ENCODE measurements at places on chromosomes 4 and X. TPM values are rescaled to one million over a fixed set of nuclear protein-coding genes. Genes with fewer than 3 reads are reported as not detected.
A peak's percentile ranks its signal among the peaks of the same experiment; 100 is the strongest.

- DNase-seq, result no peak
Observed at GRCh38 chr4:10173037-10173753, 56.6 kb upstream of the WDR1 start.

- no peak for DNase-seq
Observed at GRCh38 chrX:18792828-18793227, 85.4 kb downstream of the PPEF1 start.

DNA sequence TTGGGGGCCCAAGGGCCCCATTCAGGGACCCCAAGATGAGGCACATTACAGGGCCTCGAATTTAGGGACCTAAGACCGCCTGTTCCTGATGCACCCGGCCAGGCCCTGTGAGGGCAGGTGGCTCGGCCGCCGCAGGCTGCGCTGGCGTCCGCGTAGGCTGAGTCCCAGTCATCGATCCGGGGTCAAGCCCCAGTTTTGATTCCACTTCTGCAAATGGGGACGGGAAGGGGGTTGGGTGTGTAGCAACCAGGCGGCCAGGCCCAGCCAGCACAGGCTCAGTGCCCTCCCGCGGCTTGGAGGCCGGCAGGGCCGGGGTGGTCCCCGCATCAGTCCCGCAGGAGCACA lies 327 bp downstream of the PNPLA4 start:
- no peak for DNase-seq

Gene POU4F2
- not detected for total RNA-seq

- DNase-seq, result no peak
Observed at GRCh38 chr4:183409483-183409882, 35.0 kb upstream of the CDKN2AIP start.

DNA sequence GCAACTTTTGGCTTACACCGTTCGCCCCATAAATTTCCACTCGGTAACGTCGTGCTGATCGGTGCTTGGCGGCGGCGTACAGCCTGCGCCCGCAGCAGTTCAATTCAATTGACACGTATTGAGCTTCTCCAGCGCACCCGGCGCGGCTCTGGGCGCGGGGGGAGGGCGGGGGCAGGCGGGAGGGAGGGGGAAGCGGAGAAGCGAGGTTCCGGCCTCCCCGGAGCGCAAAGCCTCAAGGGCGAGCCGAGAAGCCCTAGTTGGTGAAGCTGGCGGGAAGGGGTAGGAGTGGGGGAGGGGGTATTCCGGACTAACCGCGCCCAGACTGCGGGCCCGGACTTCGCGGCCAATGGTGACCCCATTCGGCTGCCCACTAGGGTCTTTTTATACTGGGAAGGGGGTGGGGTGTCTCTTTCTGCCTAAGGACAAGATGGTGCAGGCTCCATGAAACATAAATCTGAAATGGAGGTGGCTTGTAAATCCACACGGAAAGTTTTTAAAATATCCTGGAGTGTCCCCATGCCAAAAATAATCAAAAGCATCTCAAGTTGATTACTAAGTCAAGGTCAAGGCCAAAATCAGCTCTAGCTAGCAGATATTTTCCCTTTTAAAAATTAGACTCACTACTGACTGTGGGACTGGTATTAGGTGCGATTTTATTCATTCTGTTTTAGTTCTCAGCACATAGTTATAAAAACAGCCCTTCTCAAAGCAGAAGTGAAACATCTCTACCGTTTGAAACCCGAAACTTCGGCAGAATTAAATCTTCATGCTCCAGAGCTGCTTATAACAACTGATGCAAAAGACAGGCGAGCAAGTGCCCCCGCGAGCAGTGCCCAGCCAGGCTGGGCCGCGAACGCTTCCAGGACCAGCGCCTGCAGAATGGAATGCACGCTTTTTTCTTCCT lies 1.5 kb upstream of the BCOR start:
- no peak for DNase-seq

DNA sequence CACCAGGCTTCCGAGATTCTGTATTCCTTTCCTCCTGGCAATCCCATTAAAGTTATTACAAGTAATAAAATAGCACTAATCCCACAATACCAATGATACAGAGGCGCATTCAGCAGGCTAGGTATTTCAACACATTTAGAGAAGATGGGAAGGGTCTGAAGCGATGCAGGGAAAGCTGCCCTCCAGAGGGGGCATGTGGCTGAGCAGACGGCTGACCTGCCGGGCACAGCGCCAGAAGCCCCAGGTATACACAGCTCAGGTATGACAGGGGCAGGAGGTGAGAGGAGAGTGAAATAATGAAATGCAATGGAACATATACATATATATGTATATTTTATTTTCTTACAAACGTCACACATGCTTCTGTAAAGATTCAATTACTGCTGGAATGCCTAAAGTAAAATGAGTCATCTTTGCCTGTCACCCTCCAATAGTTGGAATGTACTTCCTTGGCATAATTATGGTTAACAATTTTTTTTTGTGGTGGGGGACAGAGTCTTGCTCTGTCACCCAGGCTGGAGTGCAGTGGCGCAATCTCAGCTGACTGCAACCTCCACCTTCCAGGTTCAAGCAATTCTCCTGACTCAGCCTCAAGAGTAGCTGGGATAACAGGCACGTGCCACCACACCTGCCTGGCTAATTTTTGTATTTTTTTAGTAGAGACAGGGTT lies 21.3 kb upstream of the CDKN2AIP start:
- peak; percentile 33 for DNase-seq

- no peak for DNase-seq
Observed at GRCh38 chr4:105550641-105551040, 1.8 kb upstream of the ARHGEF38 start.

- no peak for DNase-seq
Observed at GRCh38 chrX:7242613-7243012, 94.7 kb upstream of the PUDP start.

All from mesenteric fat pad (tissue), 1 donor.